Stimulated activated CD4-positive, alpha-beta T cell treated with anti-CD3 and anti-CD28 coated beads, TNF-alpha, amount 100 ng/mL, for 1 hour (primary cell): ENCODE measurements at places on chromosomes 1 and 21.

GRCh38 chr1:190102757-190103326 is 374.8 kb downstream of the BRINP3 start:
- no peak for DNase-seq

DNA sequence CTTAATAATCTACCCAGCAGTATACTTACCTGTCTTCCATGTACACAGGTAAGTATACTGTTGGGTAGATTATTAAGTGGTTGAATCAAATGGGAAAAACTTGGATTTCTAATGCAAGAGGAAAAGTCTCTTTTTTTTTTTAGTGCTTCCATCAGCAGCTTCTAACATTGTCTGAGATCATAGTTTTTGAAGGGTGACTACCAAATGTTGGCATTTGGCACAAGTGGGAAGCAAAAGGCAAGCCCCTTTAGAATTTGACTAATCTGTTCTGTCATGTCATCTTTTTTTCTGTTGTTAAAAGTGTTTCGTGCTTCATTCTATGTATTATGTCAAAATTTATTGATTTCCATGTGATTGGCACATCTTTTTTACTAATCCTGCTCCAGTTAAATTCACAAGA is 547 bp downstream of the FMO1 start:
- no peak for DNase-seq

GRCh38 chr1:61247881-61248752 is 165.8 kb downstream of the NFIA start:
- DNase-seq: no peak

GRCh38 chr1:104132382-104132973 is 382.8 kb downstream of the AMY1C start:
- DNase-seq: no peak

DNA sequence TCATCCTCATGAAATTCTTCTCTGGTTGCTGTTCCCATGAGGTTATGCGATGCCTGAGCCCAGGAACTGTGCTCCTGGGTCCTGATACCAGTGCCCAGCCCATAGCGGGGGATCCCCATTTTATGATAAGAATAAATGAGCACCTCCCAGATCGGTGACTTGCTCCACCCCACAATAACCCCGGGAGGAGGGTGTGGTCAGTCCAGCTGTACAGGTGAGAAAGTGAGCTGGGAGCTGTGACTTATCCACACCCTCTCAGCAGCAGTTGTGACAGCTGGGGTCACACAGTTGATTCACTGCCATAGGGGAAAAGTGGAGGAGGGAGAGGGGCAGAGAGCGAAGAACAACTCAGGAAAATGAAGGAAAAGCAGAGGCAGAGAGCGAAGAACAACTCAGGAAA is 33.4 kb downstream of the OR2G3 start:
- no peak for DNase-seq

DNA sequence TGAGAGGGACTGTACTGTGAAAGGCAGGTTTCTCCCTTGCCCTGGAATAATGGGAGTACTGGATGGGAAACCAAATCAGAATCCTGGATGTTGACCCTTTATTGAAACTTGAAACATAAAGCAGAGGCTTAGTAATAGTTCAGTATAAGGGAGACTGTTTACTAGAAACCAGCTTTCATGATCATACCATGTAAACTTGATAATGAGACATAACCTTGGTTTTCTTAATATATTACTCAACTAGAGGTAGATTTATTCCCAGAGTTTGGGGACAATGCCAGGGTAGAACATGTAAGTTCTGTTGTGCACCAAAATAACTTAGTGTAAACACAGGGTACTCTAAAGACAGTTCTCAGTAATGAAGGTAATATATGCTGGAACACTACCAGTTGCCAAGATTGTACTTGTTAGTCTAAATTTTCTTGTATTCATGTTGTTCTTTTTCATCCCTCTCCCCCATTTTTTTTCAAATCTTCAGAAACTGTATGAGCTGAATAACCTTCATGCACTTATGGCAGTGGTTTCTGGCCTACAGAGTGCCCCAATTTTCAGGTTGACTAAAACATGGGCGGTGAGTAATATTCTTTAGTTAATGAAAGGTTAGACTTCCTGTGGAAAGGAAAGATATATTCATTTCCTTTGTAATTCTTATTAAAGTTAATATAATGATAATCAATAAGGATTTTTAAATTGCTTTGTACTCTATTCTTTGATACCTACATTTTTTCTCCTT is 49.6 kb downstream of the ANGPTL1 start:
- no peak for DNase-seq

GRCh38 chr1:100627936-100628335 is 90.0 kb downstream of the GPR88 start:
- DNase-seq: no peak

DNA sequence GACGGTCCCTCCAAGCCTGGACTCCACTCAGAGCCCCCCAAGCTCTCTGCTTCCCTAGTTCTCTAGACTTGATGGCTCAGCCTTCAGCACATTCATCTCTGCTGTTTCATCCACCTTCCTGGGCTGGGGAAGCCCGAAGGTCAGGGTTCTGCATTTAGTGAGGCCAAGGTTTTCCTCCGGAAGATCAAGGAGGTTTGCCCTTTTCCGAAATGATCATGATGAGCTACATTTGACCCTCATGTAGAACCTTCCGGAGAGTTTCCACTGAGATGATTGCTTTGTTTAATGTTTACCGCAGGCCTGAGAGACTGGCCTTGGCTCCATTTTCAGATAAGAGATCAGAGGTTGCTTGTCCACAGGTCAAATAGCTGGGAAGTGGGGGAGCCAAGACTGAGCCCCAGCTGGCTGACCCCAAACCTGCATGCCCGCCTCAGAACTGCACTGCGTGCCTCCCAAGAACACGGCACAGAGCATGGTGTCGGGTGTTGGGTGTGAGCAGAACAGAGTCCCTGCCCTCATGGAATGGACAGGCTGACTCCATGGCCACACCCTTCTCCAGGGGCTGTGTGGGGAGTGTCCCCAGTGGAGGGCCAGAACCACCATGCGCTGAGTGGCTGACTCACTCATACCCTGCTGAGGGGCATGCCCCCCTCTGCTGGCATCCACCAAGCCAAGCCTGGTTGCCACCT is 200.8 kb upstream of the TMEM51 start:
- no peak for DNase-seq

DNA sequence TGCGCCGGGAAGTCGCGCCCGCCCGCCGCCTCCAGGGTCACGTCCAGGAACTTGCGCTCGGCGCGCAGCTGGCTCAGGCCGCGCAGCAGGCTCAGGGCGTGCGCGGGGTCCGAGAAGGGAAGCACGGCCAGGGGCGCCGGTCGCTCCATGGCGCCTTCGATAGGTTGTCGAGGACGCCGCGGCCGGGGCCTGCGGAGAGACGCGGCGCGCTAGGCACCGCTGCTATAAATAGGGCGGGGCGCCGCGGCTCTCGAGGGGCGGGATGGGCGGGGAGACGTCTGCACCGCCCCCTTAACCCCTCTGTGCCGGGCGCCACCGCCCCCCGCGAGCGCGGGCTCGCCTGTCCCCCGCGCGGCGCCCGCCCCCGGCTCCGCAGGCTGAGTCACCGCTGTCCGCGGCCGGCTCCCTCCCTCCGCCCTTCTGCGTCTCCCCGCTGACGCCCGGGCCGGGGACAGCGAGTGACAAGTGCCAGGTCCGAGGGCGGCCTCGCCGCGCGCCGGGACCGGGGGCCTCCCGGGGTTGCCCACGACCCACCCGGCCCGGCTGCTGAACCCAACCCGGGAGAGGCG is at the start of gene KLHL21:
KLHL21 (minus strand) TSS at position 201 of the 569 bp plus-strand sequence; CDS start at position 149, 52 bp downstream.
- peak; percentile 85 for DNase-seq
